ENCODE measurements at places on chromosomes 4 and X.

DNA sequence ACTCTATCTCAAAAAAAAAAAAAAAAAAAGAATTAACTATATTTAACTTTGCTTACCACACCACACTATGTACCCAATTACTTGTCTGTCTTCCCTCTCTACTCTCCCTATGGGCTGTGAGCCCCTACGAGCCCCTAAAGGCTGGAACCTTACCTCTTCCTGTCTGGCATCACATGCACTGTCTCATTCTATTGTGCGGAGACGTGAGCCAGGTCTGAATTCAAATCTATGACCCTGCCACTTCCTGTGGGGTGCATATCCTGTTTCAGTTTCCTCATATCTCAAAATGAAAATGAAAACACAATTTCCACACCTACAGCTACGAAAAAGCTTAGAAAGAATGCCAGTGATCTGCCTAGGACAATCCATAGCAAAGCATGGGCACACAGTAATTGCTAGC is 42.9 kb upstream of the HS3ST1 start:
- DNase-seq, result peak; percentile 56

- DNase-seq, result no peak
Observed at GRCh38 chr4:5890063-5890727, 2.7 kb downstream of the CRMP1 start.

GRCh38 chr4:3792813-3793212 is 26.6 kb downstream of the ADRA2C start:
- DNase-seq, result no peak

DNA sequence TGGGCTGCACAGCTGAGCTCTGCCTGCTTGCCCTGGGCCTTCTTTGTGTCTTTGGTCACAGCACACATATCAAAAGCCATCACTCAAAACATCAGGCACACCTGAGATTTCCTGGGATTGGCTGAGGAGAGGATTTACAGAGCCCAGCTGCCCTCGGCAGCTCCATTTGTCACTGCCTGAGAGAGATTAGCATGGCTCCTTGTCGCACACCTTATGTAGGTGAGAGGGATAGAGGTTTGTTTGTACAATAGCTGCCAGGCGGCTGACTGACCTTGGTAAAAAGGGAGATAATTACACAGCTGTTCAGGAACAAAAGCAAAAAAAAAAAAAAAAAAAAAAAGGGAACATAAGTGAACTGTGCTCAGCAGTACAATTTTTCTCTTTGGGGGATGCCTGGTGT is 63.2 kb downstream of the MGST2 start:
- DNase-seq, result no peak

All from stimulated activated naive CD8-positive, alpha-beta T cell treated with anti-CD3 and anti-CD28 coated beads, Interleukin-15, amount 100 ng/mL, for 72 hours (primary cell).